ENCODE measurements at places on chromosomes 2 and 18.

GRCh38 chr2:75462206-75462605, 98.5 kb downstream of the EVA1A start:
- no peak for DNase-seq

DNA sequence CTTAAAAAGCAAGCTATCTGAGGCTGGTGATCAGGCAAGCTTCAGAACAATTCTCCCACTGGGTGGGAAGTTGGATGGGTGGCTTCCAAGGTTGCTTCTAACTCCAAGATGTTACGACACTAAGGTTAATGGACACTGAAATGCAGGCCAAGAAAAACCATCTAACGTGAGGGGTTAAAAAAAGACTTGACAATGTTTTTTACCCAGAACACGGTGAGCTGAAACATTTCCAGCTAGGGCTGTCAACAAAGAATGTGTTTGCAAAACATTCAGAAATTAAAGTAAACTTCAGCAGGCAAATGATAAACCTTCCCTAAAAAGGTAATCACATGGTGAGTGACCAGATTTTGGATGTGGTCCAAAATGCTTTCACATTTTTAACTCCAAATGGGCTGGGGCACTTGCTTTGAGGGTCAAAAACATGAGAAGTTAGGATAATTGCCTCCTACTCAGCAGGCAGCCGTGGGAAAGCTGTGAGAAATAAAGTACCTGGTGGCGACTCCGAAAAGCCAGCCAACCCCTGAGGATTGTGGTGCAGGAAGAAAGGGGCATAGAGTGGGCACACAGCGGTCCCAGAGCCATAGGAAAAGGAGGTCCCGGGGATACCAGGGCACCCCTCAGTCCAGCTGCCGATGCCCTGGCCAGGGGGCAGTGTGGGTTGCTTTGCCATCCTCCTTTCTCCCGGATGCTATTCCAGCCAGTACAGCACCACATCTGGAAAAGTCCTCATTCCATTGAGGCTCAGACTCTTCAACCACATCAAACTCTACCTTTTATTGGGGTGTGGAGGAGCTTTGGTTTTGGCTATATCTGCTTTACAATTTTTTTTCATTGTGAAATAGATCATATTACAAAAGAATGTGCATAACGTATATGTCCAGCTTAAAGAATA, 90.0 kb upstream of the ATL2 start:
- DNase-seq = no peak

GRCh38 chr2:168469281-168469988, 13.4 kb downstream of the CERS6 start:
- DNase-seq = no peak

GRCh38 chr2:25957743-25958142, 24.6 kb downstream of the KIF3C start:
- DNase-seq = no peak

DNA sequence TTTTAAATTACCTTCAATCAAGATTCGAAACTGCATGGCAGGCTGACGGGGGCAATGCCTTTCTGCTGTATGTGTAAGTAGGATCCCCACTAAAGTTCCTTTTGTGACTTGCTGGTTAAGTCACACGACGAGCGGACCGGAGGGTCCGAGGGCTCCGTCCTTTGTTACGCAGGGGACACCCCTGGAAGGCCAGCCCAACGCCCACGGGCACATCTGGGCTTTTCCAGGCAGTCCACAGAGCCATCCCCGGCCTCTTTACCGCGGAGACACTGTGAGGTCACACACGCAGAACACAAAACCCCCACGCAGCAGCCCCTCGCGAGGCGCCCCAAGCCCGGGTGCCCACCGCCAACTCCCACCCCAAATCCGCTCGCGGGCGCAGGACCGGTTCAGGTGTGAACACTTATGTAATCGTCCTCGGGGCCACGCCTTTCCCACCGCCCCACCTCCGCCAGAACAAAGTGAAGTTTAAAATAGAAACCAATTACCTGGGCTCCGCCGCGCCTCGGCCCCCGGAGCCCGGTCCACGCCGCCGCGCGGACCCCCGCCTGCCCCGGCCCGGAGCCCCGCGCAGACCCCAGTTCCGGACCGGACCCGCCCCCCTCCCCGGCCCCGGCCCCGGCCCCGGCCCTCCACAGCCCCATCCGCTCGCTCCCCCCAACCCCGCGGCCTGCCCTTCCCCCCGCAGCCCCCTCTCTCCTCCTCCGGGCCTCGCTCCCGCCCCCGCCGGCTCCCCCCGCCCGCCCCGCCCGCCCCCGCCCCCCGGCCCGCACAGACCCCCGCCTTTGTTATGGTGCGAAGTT, 4.2 kb downstream of the ZNF516 start:
- DNase-seq = no peak

GRCh38 chr18:73945130-73945792, 202.4 kb downstream of the FBXO15 start:
- DNase-seq = no peak

DNA sequence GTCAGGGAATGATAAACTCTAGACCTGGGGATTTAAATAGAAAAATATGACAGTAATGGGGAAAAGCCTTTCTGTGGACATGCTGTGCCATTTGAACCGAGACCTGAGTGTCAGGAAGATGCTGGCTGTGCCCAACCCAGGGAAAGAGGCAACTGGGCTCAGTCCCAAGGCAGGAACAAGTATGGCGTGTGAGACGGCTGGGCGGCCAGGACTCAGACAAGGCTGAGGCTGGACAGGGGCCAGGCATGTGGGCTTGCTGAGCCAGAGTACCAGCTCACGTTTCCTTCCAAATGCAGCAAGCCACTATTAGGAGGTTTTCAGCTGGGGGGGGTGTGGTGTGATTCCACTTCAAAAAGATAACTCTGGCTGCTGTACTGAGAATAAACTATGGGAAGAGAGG, 92.4 kb downstream of the INPP5D start:
- DNase-seq = no peak

DNA sequence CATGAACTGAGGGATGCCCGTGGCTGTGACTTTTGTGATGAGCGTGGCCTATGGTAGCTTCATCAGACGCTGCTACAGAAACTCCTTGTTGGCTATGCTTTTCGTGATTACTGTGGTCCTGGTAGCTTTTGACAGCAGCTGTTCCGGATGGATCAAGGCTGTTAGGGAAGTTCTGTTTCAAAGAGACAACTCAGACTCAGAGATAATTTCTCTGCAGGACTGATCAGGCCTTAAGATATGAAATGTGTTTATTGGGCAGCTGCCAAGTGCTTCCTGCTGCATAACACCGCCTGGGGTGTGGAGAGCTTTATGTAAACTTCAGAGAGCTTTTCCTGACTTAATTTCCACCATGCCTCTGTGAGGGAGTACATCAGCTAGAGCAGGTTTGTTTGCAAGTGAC, 243.8 kb downstream of the TSN start:
- no peak for DNase-seq

DNA sequence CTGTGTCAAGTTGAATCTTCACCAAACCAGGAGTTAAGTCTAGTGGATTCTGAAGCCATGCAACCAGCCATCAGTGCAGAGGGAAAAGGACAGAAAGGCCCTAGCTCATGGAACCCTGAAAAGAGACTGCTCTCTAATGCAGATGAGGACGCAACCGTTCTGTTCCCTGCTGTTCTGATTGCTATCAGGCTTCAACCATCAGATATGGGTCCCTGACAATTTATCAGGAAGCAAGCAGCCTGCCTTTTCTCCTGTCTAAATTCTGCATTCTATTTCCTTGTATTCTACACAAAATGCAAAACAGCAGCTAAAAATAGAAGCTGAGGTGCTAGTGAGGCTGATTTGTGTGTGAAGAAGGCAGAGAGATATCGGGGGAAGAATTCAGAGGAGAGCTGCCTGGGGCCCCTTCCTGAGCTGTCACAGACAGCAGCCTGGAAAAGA, 68.4 kb upstream of the RTN4 start:
- DNase-seq = no peak

GRCh38 chr2:82043867-82044266, 1739.3 kb upstream of the LRRTM1 start:
- DNase-seq = no peak

GRCh38 chr2:168350380-168350779, 103.0 kb upstream of the STK39 start:
- no peak for DNase-seq

DNA sequence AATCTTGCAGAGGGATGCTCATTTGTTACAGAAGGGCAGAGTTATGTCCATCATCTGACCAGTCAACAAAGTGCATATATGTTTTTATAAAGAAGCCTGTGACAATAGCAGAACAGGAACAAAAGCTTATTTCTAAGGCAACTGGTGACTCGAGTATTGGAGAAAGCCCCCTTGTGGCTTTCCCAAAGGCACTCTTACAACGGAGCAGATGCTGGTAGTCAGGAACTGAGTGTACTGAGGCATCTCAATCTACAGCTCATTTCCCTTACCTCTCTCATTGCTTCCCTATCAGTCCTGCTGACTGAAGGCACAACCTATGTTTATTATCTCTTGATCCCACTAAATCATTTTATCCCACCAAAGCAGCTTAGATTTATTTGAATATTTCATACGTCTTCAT, 557.1 kb upstream of the CHAC2 start:
- DNase-seq = no peak

DNA sequence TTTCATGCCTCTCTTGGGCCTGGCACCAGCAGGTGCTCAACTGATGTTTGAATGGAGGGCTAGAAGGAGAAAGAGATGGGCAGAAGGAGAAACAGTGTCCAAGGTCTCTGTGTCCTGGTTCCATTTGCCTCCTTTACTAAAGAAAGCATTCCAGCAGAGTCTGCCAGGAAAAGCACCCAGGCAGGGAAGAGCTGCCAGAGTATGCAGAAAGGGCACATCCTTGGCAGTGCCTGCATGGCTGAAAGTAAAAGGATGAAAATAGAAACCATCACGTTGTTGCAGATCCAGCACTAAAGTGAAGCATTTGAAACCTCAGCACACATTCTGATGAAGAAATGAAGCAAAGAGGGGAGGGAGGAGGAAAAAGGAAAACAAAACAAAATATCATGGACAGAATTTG, 142.2 kb downstream of the ESCO1 start:
- DNase-seq = no peak

DNA sequence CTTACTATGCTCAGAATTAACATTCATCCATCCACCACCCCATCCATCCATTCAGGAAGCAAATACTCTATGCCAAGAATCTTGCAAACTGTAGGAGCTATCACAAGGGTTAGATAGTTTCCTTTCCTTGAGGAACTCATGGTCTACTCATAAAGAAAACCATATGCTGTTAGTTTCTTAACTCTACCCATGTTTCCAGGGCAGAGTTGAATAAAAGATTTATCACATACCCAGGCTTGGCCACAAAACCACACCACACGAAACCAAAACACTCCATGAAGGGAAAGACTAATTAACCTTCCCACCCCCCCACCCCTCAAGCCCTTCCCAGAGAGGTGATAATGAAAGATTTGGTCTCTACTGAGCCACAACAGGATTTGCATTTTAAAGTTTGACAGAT, 23.7 kb upstream of the MSGN1 start:
- no peak for DNase-seq

GRCh38 chr2:120614901-120615300, 120.8 kb upstream of the GLI2 start:
- no peak for DNase-seq

DNA sequence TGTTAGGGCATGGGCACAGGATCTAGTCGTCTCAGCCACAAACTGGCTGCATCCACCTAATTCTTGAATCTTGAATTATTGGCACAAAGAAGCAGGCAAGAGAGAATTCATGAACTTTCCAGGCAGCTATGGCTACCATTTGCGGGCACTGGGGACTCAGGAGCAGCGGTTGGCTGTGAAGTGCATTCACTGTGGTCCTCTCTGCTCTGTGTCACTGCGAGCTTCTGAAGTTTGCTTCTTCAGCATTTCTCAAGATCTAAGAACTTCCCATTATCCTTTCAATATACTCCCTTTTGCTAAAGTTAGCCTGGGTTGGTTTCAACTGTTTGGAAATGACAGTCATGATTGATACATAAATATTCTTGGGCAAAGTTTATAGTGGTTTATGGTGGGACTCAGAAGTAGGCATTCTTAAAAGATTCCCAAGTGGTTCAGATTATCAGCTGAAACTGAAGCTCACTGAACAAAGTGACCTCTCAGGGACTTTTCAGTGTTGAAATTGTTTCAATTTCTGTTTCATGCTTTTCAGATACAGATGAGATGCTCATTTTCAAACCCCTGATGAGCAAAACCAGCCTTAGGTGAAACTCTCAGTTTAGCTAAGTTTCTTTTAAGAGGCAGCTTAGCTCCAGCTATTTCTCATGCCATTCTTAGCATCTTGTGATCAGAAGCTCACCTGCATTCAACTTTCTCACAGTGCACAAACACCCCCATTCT, 1258.3 kb upstream of the GYPC start:
- no peak for DNase-seq

DNA sequence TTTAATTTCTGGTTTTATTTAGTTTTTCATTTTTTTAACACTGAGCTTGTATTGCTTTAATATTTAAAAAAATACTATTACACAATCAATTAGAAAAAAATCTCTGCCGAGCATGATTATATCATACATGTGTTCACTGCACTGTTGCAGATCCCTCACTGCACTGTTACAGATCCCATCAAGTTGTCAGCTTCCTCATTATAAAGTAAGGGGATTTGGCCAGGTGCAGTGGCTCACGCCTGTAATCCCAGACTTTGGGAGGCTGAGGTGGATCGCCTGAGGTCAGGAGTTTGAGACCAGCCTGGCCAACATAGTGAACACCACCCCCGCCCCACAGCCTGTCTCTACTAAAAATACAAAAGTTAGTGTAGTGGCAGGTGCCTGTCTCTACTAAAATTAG, 33.0 kb upstream of the METTL21A start:
- DNase-seq = no peak

- DNase-seq = no peak
Measured at GRCh38 chr2:64781711-64782390, 128.1 kb upstream of the SERTAD2 start.

- no peak for DNase-seq
Measured at GRCh38 chr2:159960414-159960813, 102.0 kb downstream of the PLA2R1 start.

GRCh38 chr2:219737270-219737691, 109.9 kb downstream of the SLC4A3 start:
- DNase-seq = no peak

- DNase-seq = no peak
Measured at GRCh38 chr2:69163109-69163508, 150.1 kb downstream of the ANTXR1 start.

GRCh38 chr2:241636182-241637017, 558 bp downstream of the THAP4 start:
- DNase-seq = no peak

- no peak for DNase-seq
Measured at GRCh38 chr18:28281400-28281799, 104.5 kb upstream of the CDH2 start.

GRCh38 chr2:136378712-136379595, 261.0 kb upstream of the CXCR4 start:
- no peak for DNase-seq

DNA sequence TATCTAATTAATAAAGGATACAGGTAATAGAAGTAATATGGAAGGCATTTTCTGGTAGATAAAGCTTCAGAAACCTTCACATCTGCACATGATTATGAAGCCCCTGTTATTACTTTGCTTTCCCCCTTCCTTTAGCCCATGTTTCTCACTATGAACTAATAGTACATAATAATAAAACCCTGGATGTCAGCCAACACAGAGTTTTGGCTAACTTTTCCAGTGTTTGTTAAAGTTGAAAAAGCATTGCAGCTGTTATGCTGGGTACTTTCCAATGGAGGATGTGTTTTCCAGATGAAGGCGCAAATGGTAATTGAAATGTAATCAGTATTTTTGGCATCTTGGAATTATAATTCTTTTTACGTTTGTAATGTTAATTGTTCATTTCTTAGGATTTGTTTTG, 43.5 kb downstream of the SPTBN1 start:
- DNase-seq = no peak

GRCh38 chr2:124626993-124627392, 601.9 kb downstream of the CNTNAP5 start:
- DNase-seq = no peak
